ENCODE measurements at places on chromosomes 16 and 17.

- peak; percentile 53 for DNase-seq
These were observed 4.8 kb downstream of the ABCA10 start for GRCh38 chr17:69223809-69224208.

- DNase-seq, result no peak
These were observed 17.3 kb upstream of the CIITA start for GRCh38 chr16:10859658-10860057.

DNA sequence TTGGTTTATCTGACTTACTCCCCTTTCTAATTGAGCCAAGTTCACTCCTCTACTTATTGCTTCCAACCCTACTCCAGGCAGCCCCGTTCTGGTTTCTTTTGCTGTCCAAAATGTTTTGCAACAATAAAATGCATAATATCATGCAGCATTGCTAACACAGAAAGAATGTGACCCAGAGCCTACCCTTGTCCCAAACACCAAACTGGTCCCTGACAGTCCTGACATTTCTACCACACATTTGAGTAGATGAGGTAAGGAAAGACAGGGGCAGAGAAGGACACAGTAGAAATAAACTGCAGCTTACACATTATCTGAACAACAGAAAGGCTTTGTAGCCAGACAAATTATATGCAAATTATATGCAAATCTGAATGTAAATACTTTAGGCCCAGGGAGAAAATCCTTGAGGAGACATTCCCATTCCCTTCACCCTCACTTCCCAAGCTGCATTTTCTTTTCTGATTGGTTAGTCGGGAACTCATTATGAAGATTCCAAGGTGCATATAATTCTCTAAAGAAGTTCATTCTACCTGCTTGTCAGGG is 31.6 kb downstream of the SOX9 start:
- DNase-seq, result peak; percentile 19

DNA sequence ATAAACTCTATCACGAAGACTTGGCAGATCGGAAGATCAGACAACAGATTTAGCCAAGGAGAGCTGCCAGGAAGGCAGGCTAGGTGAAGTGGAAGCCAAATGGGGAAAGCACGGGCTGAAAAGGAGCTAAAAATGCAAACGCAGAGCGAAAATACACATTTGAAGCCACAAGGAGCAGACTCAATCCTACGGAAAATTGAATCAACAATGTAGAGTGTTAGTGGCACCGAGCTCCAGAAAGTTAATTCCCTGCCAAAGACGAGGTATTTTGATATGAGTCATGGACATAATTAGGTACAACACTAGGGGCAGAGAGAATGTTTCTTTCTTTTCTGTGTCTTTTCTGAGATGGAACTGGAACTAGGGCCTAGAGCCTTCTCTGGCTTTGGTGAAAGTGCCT is 20.7 kb downstream of the GSG1L start:
- no peak for DNase-seq

GRCh38 chr16:58284469-58284868 is 10.4 kb downstream of the PRSS54 start:
- no peak for DNase-seq

DNA sequence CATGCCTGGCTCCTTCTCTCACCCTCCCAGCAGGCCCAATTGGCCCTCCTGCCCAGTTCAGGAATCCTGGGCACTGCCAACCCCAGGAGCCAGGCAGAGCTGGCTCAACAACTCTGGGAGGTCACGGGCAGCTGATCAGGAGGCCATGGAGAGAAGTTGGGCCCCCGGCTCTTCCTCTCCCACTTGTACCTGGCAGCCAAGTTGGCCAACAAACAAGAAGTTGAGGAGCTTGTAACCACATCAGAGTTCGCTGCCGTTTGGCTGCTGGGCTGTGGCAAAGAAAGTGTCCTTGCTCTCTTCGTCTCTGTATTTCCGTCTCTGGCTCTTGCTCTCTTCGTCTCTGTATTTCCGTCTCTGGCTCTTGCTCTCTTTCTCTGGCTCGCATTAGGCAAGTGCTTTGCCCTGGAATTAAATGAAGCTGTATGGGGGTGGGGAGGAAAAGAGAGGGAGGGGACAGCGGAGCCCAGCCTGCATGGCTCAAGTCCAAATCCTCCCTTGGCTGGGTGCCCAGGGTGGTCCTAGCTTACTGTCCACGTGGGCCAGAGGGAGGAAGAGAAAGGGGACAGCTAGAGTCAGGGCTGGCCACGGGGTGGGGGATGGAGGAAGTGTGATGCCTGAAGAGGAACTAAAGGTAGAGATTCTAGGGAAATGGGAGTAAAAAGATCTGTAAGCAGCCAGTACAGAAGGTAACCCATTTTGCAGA is 7.8 kb upstream of the TMEM132E start:
- DNase-seq, result no peak

GRCh38 chr16:77199211-77199610 is at the start of gene SYCE1L:
Gene SYCE1L (plus strand): TSS chr16:77199408. CDS start chr16:77199452, 44 bp downstream.
- DNase-seq, result no peak

Measured in brain microvascular endothelial cell (primary cell).